ENCODE measurements at places on chromosomes 2 and 18.

DNA sequence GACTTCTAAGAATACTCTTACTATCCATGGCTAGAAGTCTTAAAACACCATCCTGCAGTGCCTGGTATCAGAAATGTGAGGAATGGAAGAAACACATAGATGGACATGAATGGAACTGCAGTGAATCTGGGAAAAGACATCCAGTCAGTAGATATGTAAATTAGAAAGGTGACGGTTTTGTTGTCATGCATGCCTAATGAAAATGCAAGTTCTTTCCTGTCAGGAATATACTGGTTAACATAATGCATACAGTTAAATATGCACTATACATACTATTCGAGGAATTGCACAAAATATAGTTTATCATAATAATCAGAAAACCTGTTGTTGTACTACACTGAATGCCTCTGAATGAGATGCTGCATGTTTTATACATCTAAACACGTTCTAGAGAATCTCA, 190.6 kb upstream of the ITGA4 start:
- DNase-seq: no peak

DNA sequence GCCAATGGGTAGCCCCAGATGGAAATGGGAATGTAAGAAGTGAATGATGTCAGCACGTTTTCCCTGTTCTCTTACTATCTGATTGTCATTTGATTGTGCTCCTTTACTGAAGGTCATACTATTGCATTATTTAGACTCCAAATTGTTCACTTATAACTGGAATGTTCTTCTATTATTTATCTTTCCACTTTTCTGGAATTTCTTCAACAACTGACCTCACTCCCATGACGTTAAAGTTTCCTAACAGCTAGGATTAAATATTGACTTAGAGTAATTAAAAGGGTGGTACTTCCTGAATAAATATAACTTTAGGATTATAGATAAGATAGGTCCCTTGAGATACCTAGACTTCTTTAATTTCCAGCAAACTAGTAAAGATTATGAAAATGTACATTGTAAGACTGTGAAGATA, 10.9 kb upstream of the GULP1 start:
- no peak for DNase-seq

DNA sequence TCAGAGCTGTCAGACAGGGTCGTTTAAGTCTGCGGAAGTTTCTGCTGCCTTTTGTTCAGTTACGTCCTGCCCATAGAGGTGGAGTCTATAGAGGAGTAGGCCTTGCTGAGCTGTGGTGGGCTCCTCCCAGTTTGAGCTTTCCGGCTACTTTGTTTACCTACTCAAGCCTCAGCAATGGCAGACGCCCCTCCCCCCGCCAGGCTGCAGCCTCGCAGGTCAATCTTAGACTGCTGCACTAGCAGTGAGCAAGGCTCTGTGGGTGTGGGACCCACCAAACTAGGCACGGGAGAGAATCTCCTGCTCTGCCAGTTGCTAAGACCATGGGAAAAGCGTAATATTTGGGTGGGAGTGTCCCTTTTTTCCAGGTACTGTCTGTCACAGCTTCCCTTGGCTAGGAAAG, 86.5 kb downstream of the EFEMP1 start:
- no peak for DNase-seq

DNA sequence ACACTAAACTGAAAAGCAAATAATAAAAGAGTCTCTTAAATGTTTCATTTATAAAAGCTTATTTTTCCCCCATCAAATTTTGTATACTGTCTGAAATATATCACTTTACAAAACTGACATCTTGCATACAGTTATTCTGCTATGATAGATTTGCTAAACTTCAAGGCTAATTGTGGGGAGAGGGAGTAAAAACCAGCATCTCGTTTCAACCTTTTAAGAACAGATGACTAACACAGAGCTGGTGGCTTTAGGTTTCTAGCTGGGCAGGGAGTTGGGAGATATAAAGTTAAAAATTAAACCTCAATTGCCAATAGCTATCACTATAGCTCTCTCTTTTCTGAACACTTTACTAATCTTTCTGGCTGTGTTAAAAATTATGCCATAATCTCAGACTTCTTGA, 23.5 kb downstream of the C1D start:
- no peak for DNase-seq

DNA sequence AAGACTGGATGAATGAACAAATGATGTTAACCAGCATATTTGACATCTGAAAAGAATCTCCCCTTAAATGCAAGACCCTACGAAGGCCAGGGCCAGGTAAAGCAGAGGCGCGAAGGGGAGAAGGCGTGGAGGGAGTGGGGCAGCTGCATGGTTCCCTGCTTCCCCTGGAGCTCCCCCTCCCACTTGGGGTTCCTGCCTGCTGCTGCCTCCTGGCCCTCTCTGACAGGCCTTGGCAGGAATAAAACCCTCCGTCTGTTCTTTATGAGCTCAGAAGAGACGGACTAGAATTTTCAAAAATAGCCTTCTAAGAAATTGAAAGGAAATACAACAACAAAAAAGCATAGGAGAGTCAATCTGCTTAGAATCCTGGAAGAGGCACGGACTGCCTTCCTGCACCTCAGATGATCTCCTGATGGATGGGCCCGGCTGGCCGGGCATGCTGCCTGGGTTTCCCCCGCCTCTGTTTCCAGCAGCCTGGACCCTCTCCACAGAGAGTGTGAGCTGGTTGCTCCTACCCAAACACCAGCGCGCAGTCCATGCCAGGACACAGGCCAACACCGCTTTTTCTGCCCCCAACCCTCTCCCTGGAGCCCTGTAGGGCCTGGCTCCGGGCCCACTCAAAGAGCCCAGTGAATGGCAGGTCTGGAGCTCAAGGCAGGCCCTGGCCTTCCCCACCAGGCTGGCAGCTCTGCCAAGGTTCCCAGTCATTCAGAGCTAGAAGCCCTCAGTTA, 23.9 kb downstream of the CFAP65 start:
- no peak for DNase-seq

Measured in stimulated activated CD4-positive, alpha-beta T cell treated with anti-CD3 and anti-CD28 coated beads, Interleukin-1b, Interleukin-23, amount 100 ng/mL, for 1 hour (primary cell).